ENCODE measurements at places on chromosomes 6 and 20.
A peak's percentile ranks its signal among the peaks of the same experiment; 100 is the strongest.

DNA sequence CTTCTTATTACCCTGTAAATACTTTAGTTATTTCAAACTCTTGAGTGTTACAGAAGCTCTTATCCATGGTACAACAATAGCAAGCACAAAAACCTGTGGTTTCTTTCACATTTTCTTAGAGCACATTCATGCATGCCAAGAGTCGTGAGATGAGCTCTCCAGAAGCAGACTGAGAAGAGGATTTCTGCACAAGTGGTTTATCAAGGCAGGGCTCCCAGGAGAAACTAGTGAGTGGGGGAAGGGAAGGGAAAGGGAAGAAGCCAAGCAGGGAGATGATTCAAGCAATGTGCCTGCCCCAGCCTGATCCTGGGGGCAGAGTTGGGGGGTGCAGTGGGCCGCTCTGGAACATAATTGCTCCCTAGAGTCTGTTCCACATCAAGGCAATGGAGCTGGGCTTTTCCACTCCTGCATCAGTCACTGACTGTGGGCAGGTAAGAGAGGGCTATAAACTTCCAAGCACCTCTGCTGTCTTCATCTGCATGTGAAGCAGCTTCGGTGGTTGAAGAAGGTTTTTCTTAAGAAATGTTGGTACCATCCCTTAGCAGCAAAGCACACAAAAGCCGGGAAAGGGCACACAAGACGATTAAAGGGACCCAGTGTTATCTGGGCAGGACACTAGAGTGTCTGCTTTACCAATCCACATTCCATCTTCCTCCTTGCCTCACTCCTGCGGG, 152.1 kb downstream of the PLCB4 start:
- H3K4me3 ChIP-seq: no peak overlapping the region
- no peaks in the 10 kb centered on the region for H3K4me1 ChIP-seq
- H3K36me3 ChIP-seq: no peaks in the 10 kb centered on the region
- no peak for DNase-seq

DNA sequence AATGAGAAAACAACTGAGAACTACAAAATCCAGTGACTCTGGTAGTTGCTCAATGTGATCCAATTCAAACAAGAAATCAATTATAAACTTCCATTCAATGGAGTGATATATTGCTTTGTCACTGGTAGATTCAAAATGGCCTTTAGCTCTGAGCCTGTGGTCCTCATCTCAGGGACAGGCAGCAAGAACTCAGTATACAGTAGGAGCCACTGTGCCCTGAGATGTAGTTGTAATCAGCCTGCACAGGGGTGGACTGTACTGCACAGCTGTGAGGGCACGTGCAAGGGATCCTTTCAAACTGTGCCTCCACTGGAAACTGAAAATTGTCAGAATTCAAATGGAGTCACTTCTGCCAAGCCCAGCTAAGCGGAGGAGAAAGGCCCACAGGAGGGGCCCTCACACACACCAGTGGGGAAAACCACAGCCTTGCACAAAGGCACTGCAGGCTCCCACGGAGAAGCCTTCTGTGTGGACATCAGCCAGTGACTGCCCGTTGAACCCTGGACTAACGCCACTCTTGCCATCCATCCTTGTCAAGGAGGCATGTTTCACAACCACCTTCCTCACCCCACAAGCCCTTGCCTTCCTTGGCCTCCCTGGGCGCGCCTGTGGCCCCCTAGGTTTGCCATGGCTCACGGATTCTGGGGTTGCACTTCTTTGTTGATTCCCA, 186.7 kb downstream of the SMOC2 start:
- H3K27ac ChIP-seq: no peak overlapping the region
- H3K4me1 ChIP-seq: no peaks in the 10 kb centered on the region
- no peak overlapping the region for H3K4me3 ChIP-seq
- no peaks in the 10 kb centered on the region for H3K36me3 ChIP-seq
- no peaks in the 10 kb centered on the region for H3K27me3 ChIP-seq

DNA sequence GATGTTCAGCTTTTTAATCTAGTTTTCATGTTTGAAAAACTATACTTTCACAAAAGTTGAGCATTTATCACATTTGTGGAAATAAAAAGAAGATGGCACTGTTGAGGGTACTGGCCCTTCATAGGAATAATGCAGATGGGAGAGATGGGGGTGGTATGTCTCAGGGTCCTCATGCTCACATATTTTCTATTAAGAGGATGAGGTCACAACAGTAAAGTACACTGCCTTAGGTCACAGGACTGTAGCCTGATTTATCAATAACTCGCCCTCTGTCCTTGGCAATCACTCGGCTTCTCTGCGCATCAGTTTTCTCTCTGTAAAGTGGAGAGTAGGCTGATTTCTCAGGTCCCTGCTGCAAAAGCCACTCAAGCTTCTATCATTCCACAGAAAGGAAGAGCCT, 55.9 kb downstream of the PPP1R3G start:
- H3K4me1 ChIP-seq: no peaks in the 10 kb centered on the region
- no peak overlapping the region for H3K4me3 ChIP-seq
- no peaks in the 10 kb centered on the region for H3K27me3 ChIP-seq
- H3K36me3 ChIP-seq: no peaks in the 10 kb centered on the region
- H3K27ac ChIP-seq: no peak overlapping the region
- DNase-seq: no peak

GRCh38 chr20:52622081-52622480, 350.1 kb upstream of the TSHZ2 start:
- H3K4me3 ChIP-seq: no peak overlapping the region
- no peak for DNase-seq
- no peaks in the 10 kb centered on the region for H3K4me1 ChIP-seq
- 0 out of 2 replicates have a peak, but pooled peaks cover 1% of the 10 kb centered on the region for H3K27me3 ChIP-seq
- no peaks in the 10 kb centered on the region for H3K36me3 ChIP-seq

GRCh38 chr6:105499931-105500330, 97.0 kb upstream of the PREP start:
- H3K36me3 ChIP-seq: no peaks in the 10 kb centered on the region
- DNase-seq: no peak
- H3K27me3 ChIP-seq: no peaks in the 10 kb centered on the region
- no peaks in the 10 kb centered on the region for H3K4me1 ChIP-seq
- H3K27ac ChIP-seq: no peak overlapping the region

DNA sequence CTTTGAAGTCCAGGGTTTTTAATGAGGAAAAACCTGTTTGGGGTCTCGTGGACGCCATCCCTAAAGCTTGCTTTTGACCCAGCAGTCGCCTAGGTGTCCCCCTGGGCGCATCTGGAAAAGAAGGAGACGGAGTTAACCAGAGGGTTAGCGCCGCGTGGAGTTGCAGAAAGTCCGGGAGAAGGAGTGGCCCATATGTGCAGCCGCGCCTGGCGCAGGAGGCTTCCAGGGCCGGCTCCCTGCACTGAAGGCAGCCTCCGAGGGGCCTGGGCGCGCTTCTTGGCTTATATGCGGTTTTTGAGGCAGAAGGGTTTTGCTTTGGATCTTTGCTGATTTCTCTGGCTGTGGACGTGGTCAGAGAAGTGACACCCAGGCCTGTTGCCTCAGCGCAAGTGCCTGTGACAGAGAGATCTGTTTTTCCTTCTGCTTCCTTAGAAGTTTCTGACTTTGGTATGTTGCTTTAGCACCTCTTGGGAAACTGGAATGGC, 987 bp downstream of the TMEM181 start:
- peak; percentile 34 for DNase-seq
- H3K4me1 ChIP-seq: no peaks in the 10 kb centered on the region
- peak overlapping the region; percentile 91 for H3K4me3 ChIP-seq
- H3K27me3 ChIP-seq: no peaks in the 10 kb centered on the region

GRCh38 chr6:33768644-33769120, 20.2 kb downstream of the LEMD2 start:
- no peaks in the 10 kb centered on the region for H3K4me1 ChIP-seq
- H3K27me3 ChIP-seq: no peaks in the 10 kb centered on the region
- no peak overlapping the region for H3K27ac ChIP-seq
- no peak overlapping the region for H3K4me3 ChIP-seq

GRCh38 chr6:107156617-107157016, 41.3 kb upstream of the BEND3 start:
- H3K36me3 ChIP-seq: no peaks in the 10 kb centered on the region
- peak; percentile 36 for DNase-seq
- H3K4me1 ChIP-seq: peaks cover 30% of the 10 kb centered on the region
- no peaks in the 10 kb centered on the region for H3K27me3 ChIP-seq

GRCh38 chr6:92564376-92564775, 855.0 kb downstream of the EPHA7 start:
- no peak overlapping the region for H3K27ac ChIP-seq
- H3K4me1 ChIP-seq: no peaks in the 10 kb centered on the region
- H3K36me3 ChIP-seq: no peaks in the 10 kb centered on the region
- no peak for DNase-seq

DNA sequence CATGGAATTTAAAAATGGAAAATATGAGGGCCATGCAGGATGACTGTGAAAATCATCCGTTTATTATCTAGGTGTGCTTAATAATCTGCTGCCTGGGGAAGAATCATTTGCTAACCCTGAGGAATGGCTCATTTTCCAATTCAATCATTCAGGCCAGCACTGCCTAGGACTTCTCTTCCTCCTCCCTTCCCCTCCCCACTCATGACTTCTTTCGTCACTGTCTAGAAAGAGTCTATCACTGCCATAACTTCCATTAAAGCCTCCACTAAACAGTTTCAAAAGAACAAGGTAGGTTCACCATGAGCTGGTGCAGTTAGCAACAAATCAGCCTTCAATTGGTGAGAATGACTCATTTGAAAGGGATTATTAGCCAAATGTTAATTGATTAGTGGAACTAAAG, 43.9 kb downstream of the TSHZ2 start:
- DNase-seq: no peak
- H3K36me3 ChIP-seq: no peaks in the 10 kb centered on the region
- H3K4me3 ChIP-seq: no peak overlapping the region
- no peak overlapping the region for H3K27ac ChIP-seq

DNA sequence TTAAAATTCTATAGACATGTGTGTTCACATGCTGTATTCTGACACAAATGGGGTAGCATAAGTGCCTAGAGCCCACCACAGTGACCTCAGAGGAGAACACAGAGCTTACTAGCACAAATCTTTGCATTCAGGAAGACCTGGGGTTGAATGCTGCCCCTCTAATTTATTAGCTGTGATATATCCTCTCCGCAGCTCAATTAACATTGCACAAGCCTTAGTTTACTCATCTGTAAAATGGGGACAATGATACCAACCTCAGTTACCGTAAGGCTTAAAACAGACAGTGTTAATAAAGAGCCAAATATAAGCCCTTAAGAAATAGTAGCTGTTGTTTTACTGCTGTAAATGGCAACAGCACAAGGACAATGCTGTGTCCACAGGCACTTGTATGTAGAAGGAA, 36.2 kb upstream of the IL17A start:
- DNase-seq: no peak
- H3K4me3 ChIP-seq: no peak overlapping the region
- H3K27ac ChIP-seq: no peak overlapping the region
- H3K4me1 ChIP-seq: peaks cover 8% of the 10 kb centered on the region
- H3K36me3 ChIP-seq: no peaks in the 10 kb centered on the region
